Activated CD8-positive, alpha-beta memory T cell treated with anti-CD3 and anti-CD28 coated beads, Interleukin-2, amount 10 ng/mL, durations not matched to agents 7 days and 5 days (primary cell): ENCODE measurements at places on chromosomes 3 and 15. TPM values are rescaled to one million over a fixed set of nuclear protein-coding genes. Genes with fewer than 3 reads are reported as not detected.

Gene AMIGO3
- 0.19 TPM for total RNA-seq

Gene CCDC39
- total RNA-seq = not detected

Gene SMCO1
- not detected for total RNA-seq

Gene UQCC5
- total RNA-seq = 15.5 TPM

Gene CYP1A2
- not detected for total RNA-seq

Gene ITGA11
- 0.02 TPM for total RNA-seq

Gene ARHGEF26
- 0.09 TPM for total RNA-seq

Gene SLC6A6
- 64.6 TPM for total RNA-seq

Gene IGF1R
- 6.2 TPM for total RNA-seq

Gene GRAMD1C
- total RNA-seq = 0.40 TPM

Gene FOXL2
- total RNA-seq = not detected

Gene CELF6
- total RNA-seq = 0.33 TPM

Gene LRRC3B
- not detected for total RNA-seq

Gene ALDH1L1
- total RNA-seq = not detected

Gene KIF23
- 81.1 TPM for total RNA-seq

Gene CLRN1
- total RNA-seq = not detected

Gene ABI3BP
- total RNA-seq = 1.2 TPM

Gene PCLAF
- 138 TPM for total RNA-seq

Gene PIF1
- 85.5 TPM for total RNA-seq

Gene RBP2
- total RNA-seq = not detected

Gene SOX2
- total RNA-seq = not detected

Gene EXD1
- not detected for total RNA-seq

Gene SLCO2A1
- total RNA-seq = not detected

Gene SCAANT1
- not detected for total RNA-seq

Gene TIMP4
- not detected for total RNA-seq

Gene C3orf22
- total RNA-seq = not detected

Gene LRTM1
- total RNA-seq = not detected

Gene CCDC54
- not detected for total RNA-seq

Gene FAM98B
- 41.4 TPM for total RNA-seq

Gene TNFAIP8L3
- 4.1 TPM for total RNA-seq

Gene GOLGA6D
- total RNA-seq = 0.12 TPM

Gene OR5K4
- not detected for total RNA-seq

Gene TFRC
- 409 TPM for total RNA-seq

Gene LSAMP
- total RNA-seq = not detected

Gene HYAL1
- 0.14 TPM for total RNA-seq

Gene CAMK2N2
- total RNA-seq = 0.37 TPM

Gene SNURF
- total RNA-seq = 14.8 TPM

Gene CLDN16
- total RNA-seq = not detected

Gene C3orf49
- not detected for total RNA-seq

Gene CRTAP
- 40.3 TPM for total RNA-seq

Gene DGKG
- 0.20 TPM for total RNA-seq

Gene SEMA3F
- 0.09 TPM for total RNA-seq

Gene AADACL2
- total RNA-seq = not detected

Gene ZNF385D
- total RNA-seq = not detected

Gene RPL32
- total RNA-seq = 1,759 TPM

Gene GOLGA8R
- 15.9 TPM for total RNA-seq

Gene PPARG
- total RNA-seq = 2.8 TPM

Gene GOLGA8G
- not detected for total RNA-seq

Gene CEMIP
- not detected for total RNA-seq

Gene IQCH
- total RNA-seq = 1.9 TPM

Gene CHRNA5
- 2.3 TPM for total RNA-seq

Gene FBXO40
- not detected for total RNA-seq

Gene ROBO2
- total RNA-seq = not detected

Gene CHCHD6
- total RNA-seq = 7.7 TPM

Gene C15orf39
- 62.8 TPM for total RNA-seq
